Activated CD4-positive, CD25-positive, alpha-beta regulatory T cell (primary cell): ENCODE measurements at places on chromosomes 12 and 14.

- no peak for DNase-seq
These were observed 27.4 kb upstream of the TMCC3 start for GRCh38 chr12:94677778-94678177.

DNA sequence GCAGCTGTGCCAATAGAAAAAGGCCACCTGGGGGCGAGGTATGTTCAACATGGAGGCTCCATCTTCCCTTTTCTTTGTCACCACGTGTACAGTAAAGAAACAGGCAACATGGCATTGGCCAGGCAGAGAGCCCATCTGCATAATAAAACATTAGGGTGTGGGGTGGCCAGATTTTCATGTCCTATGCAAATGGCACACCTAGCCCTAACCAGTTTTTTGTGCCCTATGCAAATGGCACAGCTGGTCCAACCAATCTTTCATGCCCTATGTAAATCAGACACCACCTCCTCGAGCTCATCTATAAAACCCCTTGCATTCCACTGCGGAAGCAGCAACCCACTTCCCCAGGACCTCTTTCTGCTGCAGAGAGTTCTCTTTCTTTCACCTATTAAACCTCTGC, 149.1 kb upstream of the RGS6 start:
- DNase-seq, result no peak

GRCh38 chr12:75207338-75208083, 2.1 kb downstream of the KCNC2 start:
- no peak for DNase-seq

DNA sequence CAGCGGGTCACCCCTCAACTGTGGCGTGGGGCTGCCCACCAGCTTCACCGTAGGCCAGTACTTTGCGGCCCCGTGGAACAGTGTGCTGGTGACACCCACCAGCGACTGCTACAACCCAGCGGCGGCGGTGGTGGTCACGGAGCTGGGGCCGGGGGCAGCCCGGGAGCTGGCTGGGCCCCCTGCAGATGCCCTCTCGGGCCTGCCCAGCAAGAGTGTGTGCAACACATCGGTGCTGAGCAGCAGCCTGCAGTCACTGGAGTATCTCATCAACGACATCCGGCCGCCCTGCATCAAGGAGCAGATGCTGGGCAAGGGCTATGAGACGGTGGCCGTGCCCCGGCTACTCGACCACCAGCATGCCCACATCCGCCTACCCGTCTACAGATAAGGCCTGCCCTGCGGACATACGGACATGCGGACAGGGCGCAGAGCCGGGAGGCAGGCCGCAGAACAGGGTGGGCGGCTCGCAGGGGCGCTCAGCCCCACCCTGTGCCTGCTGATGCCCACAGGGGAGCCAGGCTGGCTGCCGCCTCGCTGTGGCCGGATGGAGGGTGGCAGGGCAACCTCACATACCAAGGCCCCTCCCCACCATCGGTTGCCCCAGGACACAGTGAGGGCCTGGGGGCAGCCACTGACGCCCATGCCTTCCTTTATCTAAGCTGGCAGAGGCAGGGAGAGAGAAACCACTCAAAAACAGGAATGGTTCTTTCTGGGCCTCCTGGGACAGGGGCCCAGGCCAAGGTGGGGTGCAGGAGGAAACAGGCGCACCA, 55.5 kb downstream of the FAM222A start:
- no peak for DNase-seq

GRCh38 chr14:41718477-41719166, 111.9 kb downstream of the LRFN5 start:
- DNase-seq, result no peak

- no peak for DNase-seq
These were observed 63.5 kb upstream of the C14orf180 start for GRCh38 chr14:104515811-104516780.

GRCh38 chr12:114673169-114673833, 10.7 kb downstream of the TBX3 start:
- no peak for DNase-seq

- DNase-seq, result no peak
These were observed 31.5 kb downstream of the PHETA1 start for GRCh38 chr12:111337371-111337770.

- no peak for DNase-seq
These were observed 39.0 kb downstream of the SLCO1B1 start for GRCh38 chr12:21169878-21170472.

- no peak for DNase-seq
These were observed 139.5 kb upstream of the AMIGO2 start for GRCh38 chr12:47219243-47219642.

- no peak for DNase-seq
These were observed 92.3 kb upstream of the BTG1 start for GRCh38 chr12:92237762-92238523.

DNA sequence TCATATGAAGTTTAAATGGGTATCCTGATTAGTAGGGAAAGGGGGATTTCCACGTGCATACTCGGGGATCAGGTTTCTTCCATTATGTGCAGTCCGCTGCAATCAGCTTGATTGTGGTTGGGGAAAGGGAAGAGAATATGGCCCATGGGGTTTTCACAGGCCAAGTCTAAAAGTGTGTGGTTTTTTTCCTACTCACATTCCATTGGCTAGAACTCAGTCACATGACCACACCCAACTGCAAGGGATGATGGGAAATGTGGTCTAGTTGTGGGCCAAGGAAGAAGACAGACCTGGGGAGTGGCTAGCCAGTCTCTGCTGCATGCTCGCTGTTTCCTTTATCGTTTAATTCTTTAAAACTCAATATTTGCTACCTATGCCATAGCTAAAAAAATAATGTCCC, 105.1 kb downstream of the PRIMA1 start:
- DNase-seq, result no peak

- DNase-seq, result peak; percentile 8
These were observed 167.6 kb downstream of the SLC41A2 start for GRCh38 chr12:104790296-104791125.

DNA sequence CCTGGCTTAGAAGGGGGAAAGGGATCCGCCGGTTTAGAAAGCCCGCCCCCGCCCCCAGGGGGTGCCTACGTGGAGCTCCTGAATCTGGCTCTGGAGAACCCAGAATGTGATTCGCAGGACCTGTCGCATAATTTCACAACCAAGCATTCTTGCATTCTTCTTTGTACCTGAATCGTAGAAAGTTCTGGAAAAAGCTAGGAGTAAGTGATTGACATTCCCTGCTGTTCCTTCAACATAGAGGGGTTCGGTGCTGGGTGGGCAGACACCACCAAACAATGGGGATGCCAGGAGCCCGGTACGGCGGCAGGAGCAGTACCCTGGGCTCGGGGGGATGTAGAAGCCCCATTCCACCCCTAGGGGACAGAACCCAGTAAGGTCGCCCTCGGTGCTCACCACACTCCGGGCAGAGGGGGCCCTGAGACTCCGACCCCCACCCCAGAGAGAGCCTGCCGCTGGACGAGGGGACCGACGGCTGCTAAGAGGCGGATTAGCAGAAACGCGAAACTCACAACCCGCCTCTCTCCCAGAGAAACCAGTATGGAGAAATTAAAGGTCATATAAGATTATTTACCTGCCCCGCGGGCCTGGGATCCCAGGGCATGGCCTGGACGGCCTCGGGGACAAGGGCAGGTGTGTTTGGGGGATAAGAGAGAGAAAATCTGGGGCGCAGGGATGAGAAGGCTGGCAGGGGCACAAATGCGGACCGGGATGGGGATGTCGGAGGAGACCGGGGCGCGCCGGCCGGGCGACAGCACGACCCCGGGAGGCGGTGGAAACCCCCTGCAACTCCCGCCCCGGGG, 520 bp downstream of the CSRP2 start:
- DNase-seq, result no peak

- no peak for DNase-seq
These were observed 475.6 kb downstream of the PDZRN4 start for GRCh38 chr12:41663598-41664265.
